ENCODE measurements at places on chromosomes 2 and 18.

GRCh38 chr18:32550963-32551362, 80.3 kb upstream of the GAREM1 start:
- DNase-seq, result no peak

DNA sequence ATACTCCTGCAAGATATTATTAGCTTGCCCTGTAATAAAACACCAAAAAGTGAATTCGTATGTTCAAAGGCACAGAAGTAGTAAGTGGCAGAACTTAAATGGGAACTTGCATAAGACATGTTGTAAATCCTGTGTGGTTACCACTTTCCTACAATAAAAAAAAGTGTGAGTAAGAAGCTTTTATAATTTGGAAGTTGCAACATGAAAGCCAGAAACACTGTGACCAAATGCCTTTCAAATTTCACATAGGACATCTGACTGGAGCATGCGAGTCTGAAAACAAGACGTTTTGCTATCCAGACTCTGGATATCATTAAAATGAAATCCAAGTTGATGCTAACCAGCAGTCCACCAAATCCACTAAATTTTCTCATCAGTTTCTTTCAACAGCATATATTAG, 886.2 kb upstream of the NRXN1 start:
- no peak for DNase-seq

GRCh38 chr2:85231468-85231805, 96.4 kb downstream of the TGOLN2 start:
- DNase-seq, result no peak

- no peak for DNase-seq
These were observed 222.4 kb upstream of the NCKAP5 start for GRCh38 chr2:133790711-133791110.

DNA sequence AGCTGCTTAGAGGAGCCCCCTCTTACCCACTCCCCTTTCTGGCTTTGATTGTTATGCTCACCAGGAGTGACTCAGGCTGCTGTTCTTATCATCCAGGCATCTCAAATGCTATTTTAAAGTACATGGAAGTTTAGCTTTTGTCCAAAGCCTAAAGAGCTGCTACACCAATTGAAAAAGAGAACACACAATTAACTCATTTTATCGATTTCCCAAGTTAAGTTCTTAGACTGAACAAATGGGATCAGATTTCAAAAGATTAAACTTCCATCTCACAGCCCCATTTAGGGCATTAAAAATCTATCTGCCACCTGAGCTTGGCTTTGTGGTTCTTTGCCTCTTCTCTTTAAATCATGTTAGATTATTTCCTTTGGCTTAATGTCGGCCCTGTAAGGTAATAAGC, 81.2 kb downstream of the MYO5B start:
- no peak for DNase-seq

DNA sequence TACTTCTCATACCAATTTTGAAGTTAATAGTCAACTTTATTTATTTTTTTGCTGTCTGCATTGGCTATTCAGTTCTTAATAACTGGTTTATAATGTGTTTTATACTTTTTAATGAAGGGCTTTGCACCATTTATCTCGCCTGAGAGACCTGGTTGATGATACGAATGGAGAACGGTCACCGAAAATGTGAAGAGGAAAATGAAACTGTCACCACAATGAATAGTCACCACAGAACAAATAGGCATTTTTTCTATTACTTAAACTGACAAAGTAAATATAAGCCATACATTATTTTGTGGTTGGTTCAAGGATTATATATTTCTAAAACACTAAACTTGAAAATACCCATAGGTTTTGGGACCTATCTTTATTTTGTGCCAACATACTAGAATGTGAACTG, 20.4 kb downstream of the C18orf54 start:
- no peak for DNase-seq

Data from NCI-H1092 treated with DMSO at 0.1 percent for 48 hours (cell line).